ENCODE measurements at places on chromosomes 6 and 20.

DNA sequence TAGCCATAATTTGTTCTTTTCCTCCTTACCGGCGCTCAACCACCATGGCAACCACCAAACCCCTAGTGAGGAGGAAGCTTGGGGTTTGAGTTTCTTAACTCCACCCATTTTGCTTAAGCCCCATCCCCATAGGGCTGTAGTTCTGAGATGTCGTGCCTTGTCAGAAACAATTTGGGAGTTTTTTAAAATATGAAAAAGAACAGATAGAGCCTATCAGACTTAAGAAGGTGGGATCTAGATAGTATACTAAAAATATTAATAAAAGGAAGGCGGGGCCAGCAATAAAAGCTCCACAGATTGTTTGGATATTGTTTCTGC, 5.6 kb downstream of the BRD2 start:
- no peak for DNase-seq

- no peak for DNase-seq
Measured at GRCh38 chr20:41082306-41082705, 53.7 kb downstream of the TOP1 start.

DNA sequence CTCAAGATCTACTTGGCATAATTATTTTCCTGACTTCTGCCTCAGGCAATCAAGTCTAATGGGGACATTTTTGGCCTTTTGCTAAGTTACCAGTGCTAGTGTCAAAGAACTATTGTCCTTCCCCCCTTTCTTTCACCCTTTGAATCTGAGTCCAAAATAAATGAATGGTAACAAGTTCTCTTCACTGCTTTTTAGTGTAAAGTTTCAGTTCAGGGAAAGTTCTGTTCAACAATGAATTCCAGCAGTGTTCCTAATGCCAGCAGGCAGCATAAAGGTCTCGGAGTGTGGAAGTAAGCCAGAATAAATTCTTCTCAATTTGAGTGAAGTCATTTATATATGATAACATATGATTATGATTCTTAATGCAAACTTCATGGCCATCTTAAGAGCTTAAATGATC, 20.8 kb upstream of the TSPYL1 start:
- no peak for DNase-seq

DNA sequence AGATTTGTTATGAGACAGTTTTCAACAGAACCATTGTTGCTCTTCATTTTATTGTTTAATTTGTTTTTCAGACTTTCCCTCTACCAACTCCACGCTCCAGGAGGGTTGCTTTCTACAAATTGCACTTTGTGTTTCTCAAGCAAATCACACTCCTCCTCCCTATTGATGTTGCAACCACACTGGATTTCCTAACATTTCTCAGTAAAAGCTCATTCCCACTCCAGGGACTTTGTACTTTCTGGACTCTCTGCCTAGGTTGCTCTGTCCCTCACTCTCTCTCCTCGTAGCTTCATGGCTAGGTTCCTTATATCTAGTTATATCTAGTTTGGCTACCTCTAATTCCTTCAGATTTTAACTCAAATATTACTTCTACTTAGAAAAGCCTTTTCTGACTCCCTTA, 20.3 kb downstream of the PGK2 start:
- DNase-seq = no peak

DNA sequence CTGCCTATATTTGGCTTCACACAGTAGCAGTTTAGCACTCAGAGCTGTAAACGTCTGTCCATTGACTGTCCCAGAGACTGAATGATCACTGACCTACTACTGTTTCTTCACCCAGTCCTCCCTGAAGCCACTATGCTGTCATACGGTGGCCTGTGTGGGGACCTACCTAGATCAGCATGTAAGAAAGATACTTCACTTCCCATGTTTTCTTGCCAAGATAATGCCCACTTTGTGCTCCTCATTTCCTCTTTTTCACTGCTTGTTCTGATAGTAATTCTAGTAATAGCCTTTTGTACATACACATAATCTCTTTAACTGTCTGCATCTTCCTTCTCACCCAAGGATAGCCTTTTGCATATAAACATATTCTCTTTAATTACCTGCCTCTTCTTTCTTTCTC, 109.9 kb upstream of the TIAM2 start:
- DNase-seq = no peak

GRCh38 chr6:44386929-44387345, 569 bp upstream of the CDC5L start:
- DNase-seq = no peak

DNA sequence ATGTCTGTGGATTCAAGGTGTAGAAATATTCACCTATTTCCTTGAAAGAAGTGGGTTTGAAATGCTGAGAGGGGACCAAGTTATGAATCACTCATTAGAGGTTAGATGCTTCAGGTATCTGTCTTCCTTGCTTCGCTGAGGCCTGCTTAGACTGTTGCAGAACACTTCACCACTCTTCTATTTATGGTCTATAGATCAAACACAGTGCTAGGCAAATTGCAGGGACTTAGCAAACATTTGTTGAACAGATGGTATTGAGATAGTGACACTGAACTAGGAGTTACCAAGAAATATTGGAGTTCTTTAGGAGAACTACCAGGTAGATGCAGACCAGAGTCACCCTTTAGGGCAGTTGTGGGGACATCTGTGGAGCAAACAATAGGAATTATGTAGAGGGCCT, 123.8 kb downstream of the RFPL4B start:
- DNase-seq = no peak

DNA sequence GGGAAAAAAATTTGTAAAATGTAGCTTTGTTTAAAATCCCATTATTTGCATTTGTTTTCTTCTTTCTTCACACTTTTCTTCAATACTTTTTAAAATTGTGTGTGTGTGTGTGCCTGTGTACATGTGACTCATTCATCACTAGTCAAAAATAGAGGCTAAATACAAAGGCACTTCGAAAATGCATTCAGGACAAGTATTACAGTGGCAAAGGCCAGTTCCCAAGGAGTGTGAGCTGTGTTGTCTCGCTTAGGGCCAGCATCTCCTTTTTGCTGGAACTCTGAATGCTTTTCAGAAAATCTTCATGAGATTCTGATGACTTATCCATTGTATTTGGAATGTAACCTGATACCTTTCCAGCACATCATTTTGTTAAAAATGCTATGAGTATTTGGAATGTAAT, 288.5 kb upstream of the CNR1 start:
- no peak for DNase-seq

DNA sequence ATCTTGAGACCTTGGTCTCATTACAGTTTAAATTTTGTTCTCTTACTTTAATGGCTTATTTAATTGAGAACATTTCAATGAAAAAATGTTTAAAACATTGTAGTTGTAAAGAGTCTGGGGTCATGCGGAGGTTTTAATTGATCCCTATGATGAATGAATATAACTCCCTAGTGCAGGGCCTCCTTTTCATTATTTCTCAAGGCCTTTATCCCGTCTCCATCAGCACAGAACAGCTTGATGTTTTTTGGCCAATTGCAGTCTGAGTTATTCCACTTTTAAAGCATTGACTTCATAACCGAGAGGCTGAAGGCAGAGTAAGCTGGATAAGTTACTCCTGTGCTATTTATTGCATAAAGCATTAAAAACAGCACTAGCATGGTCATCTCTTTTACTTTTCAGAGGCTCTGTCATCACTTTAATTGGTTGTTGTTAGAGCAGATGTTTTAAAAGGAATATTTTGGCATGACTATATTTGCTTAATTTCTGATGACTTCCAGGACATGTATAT, 83.4 kb downstream of the DTD1 start:
- DNase-seq = no peak

Measured in DMS 273 treated with DMSO at 0.1 percent for 48 hours (cell line).